PC-9 (cell line): ENCODE measurements at places on chromosomes 3 and 15. TPM values are rescaled to one million over a fixed set of nuclear protein-coding genes. Genes with fewer than 3 reads are reported as not detected.

NR1I2 gene
- not detected in 2 replicates for total RNA-seq

SOX2 gene
- total RNA-seq = not detected in 2 replicates

TM4SF4 gene
- not detected in 2 replicates for total RNA-seq

DENND6A gene
- total RNA-seq = 23.6 and 28.2 TPM in 2 replicates

VWA5B2 gene
- 0.53 and 0.76 TPM in 2 replicates for total RNA-seq

SCAMP5 gene
- total RNA-seq = 17.9 and 19.7 TPM in 2 replicates

SGO1 gene
- 18.3 and 26.3 TPM in 2 replicates for total RNA-seq

MTHFS gene
- total RNA-seq = 27.1 and 33.6 TPM in 2 replicates

IL5RA gene
- total RNA-seq = not detected in 2 replicates

B3GNT5 gene
- total RNA-seq = 30.7 and 33.6 TPM in 2 replicates

GUCA1C gene
- total RNA-seq = not detected in 2 replicates

TMEM207 gene
- not detected in 2 replicates for total RNA-seq

THSD4 gene
- 29.3 and 33.1 TPM in 2 replicates for total RNA-seq

CPNE9 gene
- not detected in 2 replicates for total RNA-seq

TPRG1 gene
- total RNA-seq = 1.7 and 1.9 TPM in 2 replicates

FSIP1 gene
- total RNA-seq = 0.63 and 1.2 TPM in 2 replicates

CLRN1 gene
- not detected in 2 replicates for total RNA-seq

NXPE3 gene
- 12.0 and 12.8 TPM in 2 replicates for total RNA-seq

SLC28A1 gene
- total RNA-seq = 0.70 and 1.2 TPM in 2 replicates
